ENCODE measurements at places on chromosomes 5 and 9. TPM values are rescaled to one million over a fixed set of nuclear protein-coding genes. Genes with fewer than 3 reads are reported as not detected.
A peak's percentile ranks its signal among the peaks of the same experiment; 100 is the strongest.

DNA sequence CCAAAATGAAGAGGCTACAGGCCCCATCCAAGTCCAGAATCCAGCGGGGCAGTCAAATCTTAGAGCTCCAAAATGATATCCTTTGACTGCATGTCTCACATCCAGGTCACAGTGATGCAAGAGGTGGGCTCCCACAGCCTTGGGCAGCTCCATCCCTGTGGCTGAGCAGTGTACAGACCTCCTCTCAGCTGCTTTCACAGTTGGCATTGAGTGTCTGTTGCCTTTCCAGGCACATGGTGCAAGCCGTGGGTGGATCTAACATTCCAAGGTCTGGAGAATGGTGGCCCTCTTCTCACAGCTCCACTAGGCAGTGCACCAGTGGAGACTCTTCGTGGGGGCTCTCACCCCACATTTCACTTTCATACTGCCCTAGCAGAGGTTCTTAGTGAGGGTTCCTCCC, 120.7 kb downstream of the GIN1 start:
- H3K4me1 ChIP-seq: no peaks in the 10 kb centered on the region
- no peak overlapping the region for H3K4me3 ChIP-seq
- H3K36me3 ChIP-seq: no peaks in the 10 kb centered on the region
- no peaks in the 10 kb centered on the region for H3K27me3 ChIP-seq
- DNase-seq: no peak

DNA sequence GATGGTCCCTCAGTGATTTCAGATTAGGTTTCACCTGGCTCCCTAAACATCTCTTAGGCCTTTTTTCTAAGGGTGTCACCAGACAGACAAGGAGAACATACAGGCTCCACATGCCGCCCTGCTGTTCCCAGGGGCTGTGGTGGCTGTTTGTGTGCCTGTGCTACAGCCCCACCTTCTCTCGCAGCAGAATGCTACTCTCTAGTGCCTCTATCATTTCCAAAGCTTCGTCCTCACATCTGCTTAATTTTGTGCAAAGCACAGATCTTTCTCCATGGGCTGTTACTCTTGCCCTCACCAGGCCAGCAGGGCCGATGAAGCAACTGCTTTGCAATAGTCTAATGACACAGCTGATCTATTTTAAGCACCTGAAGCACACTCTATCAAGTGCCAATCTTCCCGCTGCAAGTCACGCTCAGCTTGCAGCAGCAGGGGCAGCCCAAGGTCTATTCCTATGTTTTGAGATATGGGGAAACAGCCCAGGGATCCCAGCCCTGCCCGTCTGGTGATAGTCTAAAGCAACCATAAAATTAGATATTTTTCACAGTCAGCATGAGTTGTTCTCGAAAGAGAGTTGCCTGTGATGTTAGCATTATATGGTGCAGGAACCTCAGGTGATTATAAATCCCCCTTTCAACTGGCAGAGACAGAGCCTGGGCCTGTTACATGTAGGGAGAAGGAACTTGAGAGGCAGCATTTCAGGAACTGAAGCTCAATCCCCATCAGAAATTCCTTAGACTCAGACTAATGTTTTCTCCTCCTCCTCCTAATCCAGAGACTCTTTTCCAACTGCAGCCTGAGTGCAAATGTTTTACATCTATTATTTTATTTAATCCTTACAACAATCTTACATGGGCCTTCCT, 12.7 kb downstream of the ABLIM3 start:
- no peaks in the 10 kb centered on the region for H3K4me1 ChIP-seq
- H3K27ac ChIP-seq: peak overlapping the region; percentile 35
- no peaks in the 10 kb centered on the region for H3K27me3 ChIP-seq
- H3K4me3 ChIP-seq: no peak overlapping the region
- no peak for DNase-seq
- no peaks in the 10 kb centered on the region for H3K36me3 ChIP-seq

- no peaks in the 10 kb centered on the region for H3K4me1 ChIP-seq
- no peaks in the 10 kb centered on the region for H3K27me3 ChIP-seq
- H3K27ac ChIP-seq: no peak overlapping the region
- H3K36me3 ChIP-seq: no peaks in the 10 kb centered on the region
Observed at GRCh38 chr9:118674942-118675341, 694.3 kb downstream of the BRINP1 start.

DNA sequence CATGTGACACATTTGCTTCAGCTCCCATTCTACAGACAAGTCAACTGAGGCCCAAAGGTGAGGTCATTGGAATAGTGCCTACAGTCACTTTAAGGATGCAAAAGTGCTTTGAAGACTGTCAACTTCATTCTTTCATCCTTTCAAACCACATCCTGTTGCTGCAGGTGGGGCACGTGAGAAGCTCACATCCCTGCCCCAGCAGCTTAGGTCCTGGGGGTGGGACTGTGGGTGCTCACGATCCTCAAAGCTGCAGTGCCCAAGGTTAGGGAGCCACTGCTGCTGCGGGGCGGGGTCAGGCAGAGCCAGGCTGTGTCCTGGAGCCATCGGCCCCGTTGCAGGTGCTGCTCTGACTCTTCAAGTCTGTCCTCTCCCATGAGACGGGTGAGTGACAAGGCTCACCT, 57.9 kb upstream of the IER5L start:
- no peak for DNase-seq
- peaks cover 7% of the 10 kb centered on the region for H3K4me1 ChIP-seq
- H3K4me3 ChIP-seq: no peak overlapping the region
- H3K27ac ChIP-seq: no peak overlapping the region
- H3K27me3 ChIP-seq: no peaks in the 10 kb centered on the region

GRCh38 chr9:125758986-125759763, 12.0 kb downstream of the PBX3 start:
- H3K36me3 ChIP-seq: no peaks in the 10 kb centered on the region
- H3K4me3 ChIP-seq: no peak overlapping the region
- no peak overlapping the region for H3K27ac ChIP-seq
- H3K27me3 ChIP-seq: no peaks in the 10 kb centered on the region
- no peak for DNase-seq

Gene ARHGEF28
- 23.2 TPM for total RNA-seq

DNA sequence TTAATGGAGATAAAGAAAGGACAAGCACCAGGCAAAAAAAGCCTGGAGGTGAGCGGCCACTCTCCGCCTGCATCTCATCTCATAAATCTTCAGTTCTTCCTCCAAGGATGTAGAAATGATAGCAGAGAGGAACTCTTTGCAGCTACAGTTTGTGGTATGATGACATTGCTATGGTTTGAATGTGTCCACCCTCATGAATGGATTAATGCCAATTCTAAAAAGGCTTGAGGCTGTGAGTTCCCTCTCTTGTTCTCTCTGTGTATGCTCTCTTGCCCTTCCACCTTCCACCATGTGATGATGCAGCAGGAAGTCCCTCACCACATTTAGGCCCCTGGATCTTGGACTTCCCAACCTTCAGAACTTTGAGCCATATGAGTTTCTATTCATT, 126.4 kb downstream of the SPOCK1 start:
- H3K27ac ChIP-seq: no peak overlapping the region
- H3K27me3 ChIP-seq: no peaks in the 10 kb centered on the region
- H3K4me1 ChIP-seq: no peaks in the 10 kb centered on the region
- H3K4me3 ChIP-seq: no peak overlapping the region

DNA sequence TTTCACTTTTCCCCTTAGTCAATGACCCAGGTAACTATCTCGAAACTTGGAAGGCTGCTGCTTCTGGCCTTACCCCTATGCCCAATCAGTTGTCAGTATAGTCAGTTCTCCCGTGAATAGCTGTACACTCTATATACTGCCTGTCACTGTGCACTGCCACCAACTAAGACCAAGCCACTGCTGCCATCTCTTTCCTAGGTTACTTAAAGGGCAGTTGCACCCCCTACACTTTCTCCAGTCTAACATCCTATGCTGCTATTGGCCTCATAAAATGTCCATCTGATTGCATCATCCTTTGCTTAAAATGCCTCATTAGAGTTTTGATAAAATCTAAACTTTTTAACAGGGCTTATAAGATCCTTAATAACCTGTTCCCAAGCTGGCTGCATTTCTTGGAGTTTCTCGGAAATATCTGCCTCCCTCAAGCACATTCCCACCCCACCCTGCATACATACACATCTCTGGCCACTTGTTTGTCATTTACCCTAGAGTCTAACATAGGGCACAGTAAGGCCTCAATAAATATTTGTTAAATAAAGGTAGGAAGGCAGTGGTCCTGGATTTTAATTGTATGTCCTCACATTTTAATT, 32.8 kb upstream of the TNFAIP8 start:
- H3K36me3 ChIP-seq: no peaks in the 10 kb centered on the region
- H3K27ac ChIP-seq: no peak overlapping the region
- no peak overlapping the region for H3K4me3 ChIP-seq
- no peaks in the 10 kb centered on the region for H3K4me1 ChIP-seq

Gene FGF10
- total RNA-seq: 0.77 TPM

Gene NUP155
- total RNA-seq: 12.3 TPM

GRCh38 chr9:114156657-114157421, 1.5 kb downstream of the COL27A1 start:
- peak; percentile 80 for DNase-seq
- no peaks in the 10 kb centered on the region for H3K27me3 ChIP-seq

- H3K27ac ChIP-seq: no peak overlapping the region
- no peaks in the 10 kb centered on the region for H3K4me1 ChIP-seq
- DNase-seq: no peak
Observed at GRCh38 chr5:946720-947625, 54.3 kb downstream of the TRIP13 start.

- H3K27me3 ChIP-seq: no peaks in the 10 kb centered on the region
- H3K27ac ChIP-seq: no peak overlapping the region
- DNase-seq: no peak
- no peaks in the 10 kb centered on the region for H3K4me1 ChIP-seq
Observed at GRCh38 chr9:130745210-130745800, 51.7 kb downstream of the EXOSC2 start.

GRCh38 chr9:116027511-116027910, 126.1 kb upstream of the PAPPA start:
- peak overlapping the region; percentile 79 for H3K27ac ChIP-seq
- H3K27me3 ChIP-seq: no peaks in the 10 kb centered on the region
- DNase-seq: no peak
- no peak overlapping the region for H3K4me3 ChIP-seq

GRCh38 chr9:29214154-29214689, 1640.9 kb upstream of the C9orf72 start:
- no peaks in the 10 kb centered on the region for H3K36me3 ChIP-seq
- H3K27me3 ChIP-seq: no peaks in the 10 kb centered on the region
- no peaks in the 10 kb centered on the region for H3K4me1 ChIP-seq

Gene CDKN2B
- total RNA-seq: 4.0 TPM

- H3K27me3 ChIP-seq: no peaks in the 10 kb centered on the region
- H3K27ac ChIP-seq: no peak overlapping the region
- no peak for DNase-seq
- H3K4me3 ChIP-seq: no peak overlapping the region
- peaks cover 12% of the 10 kb centered on the region for H3K4me1 ChIP-seq
Observed at GRCh38 chr5:142984525-142984924, 214.3 kb downstream of the ARHGAP26 start.
